Activated B cell treated with CpG ODN at 0.5 μM for 24 hours (primary cell): ENCODE measurements at places on chromosomes 1 and 21. TPM values are rescaled to one million over a fixed set of nuclear protein-coding genes. Genes with fewer than 3 reads are reported as not detected.
A peak's percentile ranks its signal among the peaks of the same experiment; 100 is the strongest.

IFNGR2 gene
- 66.8 and 71.1 TPM in 2 replicates for total RNA-seq

C1orf87 gene
- not detected in 2 replicates for total RNA-seq

KCNN3 gene
- 0.44 and 1.1 TPM in 2 replicates for total RNA-seq

RNF186 gene
- total RNA-seq: not detected in 2 replicates

AMY2A gene
- not detected in 2 replicates for total RNA-seq

SPATA1 gene
- total RNA-seq: 4.6 and 4.7 TPM in 2 replicates

C1orf115 gene
- 19.6 and 20.0 TPM in 2 replicates for total RNA-seq

LPAR3 gene
- total RNA-seq: 0.59 and 0.62 TPM in 2 replicates

GRCh38 chr1:118160806-118161205 is 24.2 kb downstream of the SPAG17 start:
- no peak overlapping the region for H3K4me3 ChIP-seq
- DNase-seq: no peak
- H3K4me1 ChIP-seq: no peaks in the 10 kb centered on the region
- H3K36me3 ChIP-seq: no peaks in the 10 kb centered on the region
- peaks cover 5% of the 10 kb centered on the region for H3K27me3 ChIP-seq
- no peak overlapping the region for H3K27ac ChIP-seq

- peak; percentile 75 for DNase-seq
- no peaks in the 10 kb centered on the region for H3K36me3 ChIP-seq
- H3K27ac ChIP-seq: no peak within 1 kb of the TSS
- peaks cover 40% of the 10 kb centered on the region for H3K4me1 ChIP-seq
- peak within 1 kb of the TSS; percentile 67 for H3K4me3 ChIP-seq
These were observed at the start of gene PCBP3 for GRCh38 chr21:45643021-45643980. Gene PCBP3 (plus strand): TSS chr21:45643725. CDS start chr21:45850086, 206,361 bp downstream.

- H3K27me3 ChIP-seq: no peaks in the 10 kb centered on the region
- H3K27ac ChIP-seq: peak overlapping the region; percentile 93
- peak overlapping the region; percentile 46 for H3K4me3 ChIP-seq
- peaks cover 72% of the 10 kb centered on the region for H3K4me1 ChIP-seq
- no peak for DNase-seq
These were observed 178.6 kb downstream of the SLC45A1 start for GRCh38 chr1:8496473-8496872.

DNA sequence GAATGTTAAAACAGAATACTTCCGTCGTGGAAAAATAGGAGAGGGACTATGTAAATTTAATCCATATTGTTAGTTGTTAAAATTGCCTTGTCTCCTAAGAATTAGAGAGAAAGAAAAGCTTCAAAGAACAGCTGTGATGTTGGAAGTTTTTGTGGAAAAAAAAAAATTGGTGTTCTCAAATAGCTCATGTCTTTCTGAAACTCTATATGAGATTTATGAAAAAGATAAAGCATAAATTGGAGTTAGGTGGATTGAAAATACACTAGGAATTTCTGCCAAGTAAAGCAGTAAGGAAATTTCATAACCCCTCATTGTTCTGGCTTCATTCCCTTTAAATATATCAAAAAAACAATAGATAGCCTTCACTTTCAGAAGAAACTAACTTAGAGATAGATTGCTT is 274.0 kb upstream of the ADAMTS5 start:
- H3K27ac ChIP-seq: no peak overlapping the region
- no peak for DNase-seq
- no peaks in the 10 kb centered on the region for H3K27me3 ChIP-seq
- H3K4me3 ChIP-seq: no peak overlapping the region
- no peaks in the 10 kb centered on the region for H3K36me3 ChIP-seq

- peaks cover 18% of the 10 kb centered on the region for H3K4me1 ChIP-seq
- no peak overlapping the region for H3K4me3 ChIP-seq
- no peak for DNase-seq
- H3K27me3 ChIP-seq: peaks cover 21% of the 10 kb centered on the region
- no peak overlapping the region for H3K27ac ChIP-seq
These were observed 26.2 kb downstream of the ATP8B2 start for GRCh38 chr1:154351363-154352068.

DNA sequence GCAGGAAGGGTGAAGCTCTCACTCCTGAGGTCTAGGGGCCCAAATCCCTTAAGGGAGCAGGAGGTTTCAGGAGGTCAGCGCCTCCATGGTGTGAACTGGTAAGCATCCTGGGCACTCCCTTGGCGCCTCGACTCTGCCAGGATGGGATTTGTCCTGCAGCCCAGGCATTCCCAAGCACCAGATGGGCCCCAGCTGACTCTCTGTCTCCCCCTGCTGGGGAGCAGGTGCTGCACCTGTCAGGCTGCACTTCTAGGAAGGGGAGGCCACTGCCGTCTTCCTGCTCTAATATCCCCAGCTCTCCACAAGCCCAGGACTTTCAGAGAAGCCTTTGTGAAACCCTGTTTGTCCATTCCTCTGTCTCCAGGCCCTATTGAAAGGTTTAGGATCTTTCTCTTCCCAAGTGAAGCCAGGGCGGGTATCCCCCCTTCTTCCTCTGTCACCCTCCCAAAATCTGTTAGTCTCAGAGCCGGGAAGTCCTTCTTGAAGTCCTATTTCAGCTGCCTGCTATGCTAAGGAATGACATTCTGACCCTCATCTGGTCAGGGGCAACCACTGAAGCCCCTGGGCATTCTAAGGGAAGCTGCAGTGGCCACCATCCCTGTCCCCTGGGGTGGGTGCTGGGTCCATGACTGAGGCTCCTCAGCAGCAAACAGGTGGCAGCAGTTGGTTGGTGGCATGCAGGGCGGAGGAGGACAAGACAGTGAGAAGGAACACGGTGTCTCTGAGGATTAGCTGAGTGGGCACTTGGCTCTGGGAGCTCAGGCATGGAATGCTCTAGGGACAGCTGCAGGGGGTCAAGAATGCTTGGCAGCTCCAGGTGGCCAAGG is 3.2 kb downstream of the MYBPH start:
- peaks cover 8% of the 10 kb centered on the region for H3K4me1 ChIP-seq
- H3K27ac ChIP-seq: no peak overlapping the region
- no peak overlapping the region for H3K4me3 ChIP-seq
- no peak for DNase-seq
- H3K36me3 ChIP-seq: no peaks in the 10 kb centered on the region
- peaks cover 7% of the 10 kb centered on the region for H3K27me3 ChIP-seq

GRCh38 chr1:179867493-179868330 is 9.9 kb downstream of the TOR1AIP2 start:
- DNase-seq: peak; percentile 34
- peaks cover 47% of the 10 kb centered on the region for H3K36me3 ChIP-seq
- H3K4me1 ChIP-seq: peaks cover 16% of the 10 kb centered on the region
- no peak overlapping the region for H3K4me3 ChIP-seq

DNA sequence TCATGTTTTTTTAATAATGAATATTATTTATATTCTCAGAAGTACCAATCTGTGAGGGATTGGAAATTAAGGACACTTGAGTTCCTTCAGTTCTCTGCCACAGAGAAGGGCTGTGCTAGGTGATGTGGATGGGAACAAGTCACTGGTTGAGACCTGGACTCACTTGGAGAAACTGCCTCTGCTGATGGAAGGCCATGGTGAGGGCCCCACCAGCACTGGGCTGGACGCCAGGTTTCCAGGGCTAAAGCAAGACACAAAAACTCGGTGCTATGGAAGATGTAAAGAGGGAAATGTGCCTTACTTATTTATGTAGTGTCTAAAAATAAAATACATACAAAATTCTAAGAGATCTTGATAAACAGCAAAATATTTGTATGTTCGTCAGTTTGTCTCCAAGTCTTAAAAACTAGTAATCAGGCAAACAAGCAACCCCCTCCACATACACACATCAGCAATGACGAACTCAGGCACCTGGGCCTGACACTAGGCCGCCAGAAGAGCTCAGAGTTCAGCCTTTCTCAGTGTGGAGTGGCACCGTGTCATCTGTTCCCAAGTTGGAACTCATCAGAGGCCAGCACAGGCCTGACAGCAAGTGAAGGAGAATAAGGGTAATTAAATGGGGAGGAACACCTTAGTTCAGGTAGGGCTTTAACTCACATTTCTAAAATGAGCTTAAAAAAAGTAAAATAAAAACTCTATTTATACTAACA is 19.6 kb downstream of the SIPA1L2 start:
- H3K4me1 ChIP-seq: no peaks in the 10 kb centered on the region
- H3K27ac ChIP-seq: no peak overlapping the region
- H3K27me3 ChIP-seq: peaks cover 5% of the 10 kb centered on the region
- no peaks in the 10 kb centered on the region for H3K36me3 ChIP-seq
- H3K4me3 ChIP-seq: no peak overlapping the region

DNA sequence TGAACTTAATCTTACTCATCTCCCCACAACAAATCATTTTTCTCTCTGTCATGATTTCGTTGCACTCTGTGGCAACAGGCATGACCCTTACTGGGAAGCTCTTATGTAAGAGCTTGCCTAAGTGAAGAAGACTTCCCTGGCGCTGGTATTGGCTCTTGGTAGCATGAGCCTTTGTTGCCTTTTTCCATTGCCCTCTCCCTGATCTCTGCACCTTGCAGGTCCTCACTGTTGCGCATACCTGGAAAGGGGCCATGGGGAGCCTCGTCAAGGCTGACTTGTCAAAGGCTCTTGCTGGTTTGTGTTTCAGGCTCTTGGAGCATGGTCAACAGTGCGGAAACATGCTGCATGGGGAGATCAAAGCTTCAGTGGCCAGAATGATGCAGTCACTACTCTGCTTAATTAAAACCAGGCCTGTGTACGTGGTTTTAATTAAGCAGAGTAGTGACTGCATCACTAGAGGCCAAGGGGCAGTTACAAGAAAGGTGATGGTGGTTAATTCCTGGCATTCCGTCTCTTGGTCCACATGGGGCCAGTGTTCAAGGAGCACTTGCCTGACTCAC is 141.3 kb downstream of the SPATA46 start:
- peaks cover 16% of the 10 kb centered on the region for H3K27me3 ChIP-seq
- H3K4me3 ChIP-seq: no peak overlapping the region
- H3K36me3 ChIP-seq: no peaks in the 10 kb centered on the region
- peaks cover 3% of the 10 kb centered on the region for H3K4me1 ChIP-seq
- no peak overlapping the region for H3K27ac ChIP-seq

DNA sequence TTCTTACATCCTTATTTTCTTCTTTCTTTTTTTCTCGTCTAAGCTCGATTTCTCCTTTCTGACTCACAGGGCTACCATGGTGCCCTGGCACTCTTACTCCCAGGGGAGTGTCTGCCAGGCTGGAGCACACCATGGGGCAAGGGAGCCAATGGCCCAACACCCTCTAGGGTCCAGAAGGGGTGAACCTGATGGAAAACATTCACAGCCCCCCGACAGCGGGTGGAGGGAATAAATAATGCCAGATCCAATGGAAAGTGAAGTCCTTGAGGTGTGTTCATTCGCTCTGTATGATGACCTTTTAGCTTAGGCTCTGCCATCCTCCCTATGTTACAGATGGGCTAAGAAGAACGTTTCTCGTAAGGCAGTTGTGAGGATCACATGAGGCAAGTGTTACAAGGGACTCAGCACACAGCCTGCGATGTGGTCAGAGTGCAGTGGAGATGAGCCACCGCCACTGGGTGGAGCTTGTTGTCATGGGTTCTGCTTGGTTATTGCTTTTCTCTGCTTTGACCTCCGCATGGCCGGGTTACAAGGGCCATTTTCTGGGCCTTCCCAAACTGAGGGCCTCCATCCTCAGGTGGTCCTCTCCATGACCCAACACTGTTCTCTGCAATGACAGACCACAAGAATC is 3.5 kb upstream of the FCMR start:
- DNase-seq: peak; percentile 63
- peaks cover 10% of the 10 kb centered on the region for H3K36me3 ChIP-seq
- no peaks in the 10 kb centered on the region for H3K27me3 ChIP-seq
- H3K4me1 ChIP-seq: peaks cover 33% of the 10 kb centered on the region
- no peak overlapping the region for H3K27ac ChIP-seq

DNA sequence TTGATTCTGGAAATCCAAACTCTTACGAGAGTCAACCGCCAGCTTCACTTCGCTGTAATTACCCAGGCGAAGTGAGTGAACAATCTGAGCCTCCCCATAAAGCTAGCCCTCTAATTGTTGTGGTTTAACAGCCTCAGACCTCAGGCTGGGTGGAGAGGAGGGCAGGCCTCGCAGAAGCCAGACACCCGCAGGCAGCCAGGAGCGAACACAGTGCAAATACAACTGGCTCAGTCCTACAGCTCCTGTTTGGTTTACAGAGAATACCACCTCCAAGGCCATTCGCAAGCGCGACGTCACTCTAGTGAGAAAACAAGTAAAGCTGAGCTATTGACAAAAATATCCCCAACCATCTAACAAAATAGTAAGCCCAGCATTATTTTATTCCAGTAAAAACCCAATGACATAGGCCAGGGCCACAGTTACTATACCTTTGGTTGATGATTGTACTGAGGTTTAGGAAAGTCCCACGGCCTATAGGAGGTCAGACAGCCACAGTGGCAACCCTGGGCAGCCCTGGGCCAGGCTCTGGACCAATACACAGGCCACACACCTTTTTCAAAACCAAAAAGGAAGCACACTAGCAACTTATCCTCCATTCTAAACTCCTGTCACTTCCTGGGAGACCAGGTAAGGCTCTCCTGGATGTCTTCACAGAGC is 163.3 kb downstream of the ETS2 start:
- no peak for DNase-seq
- no peaks in the 10 kb centered on the region for H3K27me3 ChIP-seq
- H3K4me1 ChIP-seq: no peaks in the 10 kb centered on the region
- H3K27ac ChIP-seq: no peak overlapping the region
- H3K36me3 ChIP-seq: no peaks in the 10 kb centered on the region

DNA sequence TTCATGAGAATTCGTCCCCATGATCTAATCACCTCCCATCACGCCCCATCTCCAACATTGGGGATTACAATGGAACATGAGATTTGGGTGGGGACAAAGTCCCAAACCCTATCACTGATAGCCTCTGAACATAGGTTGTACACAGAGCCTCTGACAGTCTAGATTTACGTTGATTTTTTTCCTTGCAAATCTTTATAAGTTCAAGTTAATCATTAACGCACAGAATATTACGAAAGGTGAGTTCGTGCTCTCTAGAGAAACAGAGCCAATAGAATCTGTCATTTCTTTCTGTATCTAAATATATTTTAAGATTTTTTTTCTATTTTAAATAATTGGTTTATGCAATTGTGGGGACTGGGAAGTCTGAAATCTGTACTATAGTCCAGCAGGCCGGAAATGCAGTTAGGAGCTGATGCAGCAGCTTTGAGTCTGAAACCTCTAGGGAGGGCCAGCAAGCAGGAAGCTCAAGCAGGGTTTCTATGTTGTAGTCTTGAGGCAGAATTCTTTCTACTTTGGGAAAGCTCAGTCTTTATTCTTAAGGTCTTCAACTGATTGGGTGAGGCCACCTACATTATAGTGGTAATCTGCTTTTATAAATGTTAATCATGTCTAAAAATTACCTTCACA is 61.0 kb downstream of the SELENOF start:
- H3K27me3 ChIP-seq: no peaks in the 10 kb centered on the region
- H3K27ac ChIP-seq: peak overlapping the region; percentile 35
- peak overlapping the region; percentile 58 for H3K4me3 ChIP-seq
- peaks cover 35% of the 10 kb centered on the region for H3K4me1 ChIP-seq

GRCh38 chr21:39014747-39015146 is 168.5 kb downstream of the PSMG1 start:
- peaks cover 5% of the 10 kb centered on the region for H3K27me3 ChIP-seq
- DNase-seq: no peak
- H3K4me1 ChIP-seq: peaks cover 16% of the 10 kb centered on the region
- H3K4me3 ChIP-seq: no peak overlapping the region

DNA sequence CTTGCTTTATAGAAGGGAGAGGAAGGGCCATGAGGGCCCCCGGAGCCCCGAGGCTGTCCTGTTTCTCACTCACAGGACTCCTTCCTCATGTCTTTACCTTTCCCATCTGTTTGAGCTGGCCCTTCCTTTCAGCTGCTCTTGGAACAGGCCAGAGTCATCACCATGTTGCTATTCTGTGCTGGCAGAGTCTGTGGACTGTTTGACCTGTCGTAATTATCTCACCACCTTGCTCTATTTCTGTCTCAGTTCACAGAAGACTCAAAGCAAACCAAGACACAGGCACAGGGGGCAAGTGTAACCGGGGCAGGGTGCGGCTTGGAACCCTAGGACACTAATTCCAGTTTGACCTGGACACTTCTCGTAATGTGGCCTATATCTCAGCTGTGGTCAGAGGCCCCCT is 104.3 kb upstream of the CD34 start:
- no peak for DNase-seq
- H3K27ac ChIP-seq: no peak overlapping the region
- peaks cover 5% of the 10 kb centered on the region for H3K27me3 ChIP-seq
